Activated CD8-positive, alpha-beta T cell treated with anti-CD3 and anti-CD28 coated beads, Interleukin-2, amount 10 ng/mL, durations not matched to agents 7 days and 5 days (primary cell): ENCODE measurements at places on chromosomes 1 and 21.

DNA sequence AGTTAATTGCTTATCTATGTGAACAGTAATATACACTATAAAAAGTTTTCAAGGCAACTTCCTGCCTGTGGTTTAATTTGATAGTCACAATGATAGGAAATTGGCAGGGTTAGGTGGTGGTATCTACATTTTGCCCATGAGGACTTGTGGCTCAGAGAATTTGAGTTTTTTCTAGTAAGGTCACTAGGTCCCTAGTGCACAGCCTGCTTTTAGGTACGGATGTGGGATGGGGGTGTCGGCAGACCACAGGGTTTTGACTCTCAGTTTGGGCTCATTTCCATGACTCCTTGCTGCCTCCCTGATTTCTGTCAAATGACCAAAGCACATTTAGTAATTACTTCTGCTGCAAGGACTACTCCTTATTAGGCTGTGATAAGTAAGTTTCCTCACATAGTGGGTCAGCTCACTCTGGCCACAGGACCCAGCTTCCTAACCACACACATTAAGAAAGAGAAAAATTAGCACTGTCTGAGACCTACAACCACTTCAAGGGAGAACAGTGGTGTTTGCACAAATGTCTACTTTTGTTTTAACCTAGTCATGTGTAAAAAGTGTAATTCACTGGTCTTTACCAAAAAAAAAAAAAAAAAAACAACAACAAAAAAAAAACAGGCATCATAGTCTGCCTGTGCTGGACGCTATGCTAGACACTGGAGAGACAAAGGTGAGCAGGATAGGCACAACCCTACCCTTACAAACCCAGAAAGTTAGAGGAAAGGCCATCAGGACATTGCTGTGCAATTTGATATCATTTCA is 43.7 kb downstream of the MRPL39 start:
- peak; percentile 75 for DNase-seq

- DNase-seq, result no peak
These were observed 41.4 kb upstream of the CCDC190 start for GRCh38 chr1:162902416-162902815.

GRCh38 chr1:35835398-35835797 is 27.6 kb downstream of the AGO4 start:
- no peak for DNase-seq

GRCh38 chr1:119687434-119688079 is 24.2 kb upstream of the PHGDH start:
- no peak for DNase-seq

- DNase-seq, result no peak
These were observed 221.7 kb downstream of the C1orf94 start for GRCh38 chr1:34398241-34398915.

DNA sequence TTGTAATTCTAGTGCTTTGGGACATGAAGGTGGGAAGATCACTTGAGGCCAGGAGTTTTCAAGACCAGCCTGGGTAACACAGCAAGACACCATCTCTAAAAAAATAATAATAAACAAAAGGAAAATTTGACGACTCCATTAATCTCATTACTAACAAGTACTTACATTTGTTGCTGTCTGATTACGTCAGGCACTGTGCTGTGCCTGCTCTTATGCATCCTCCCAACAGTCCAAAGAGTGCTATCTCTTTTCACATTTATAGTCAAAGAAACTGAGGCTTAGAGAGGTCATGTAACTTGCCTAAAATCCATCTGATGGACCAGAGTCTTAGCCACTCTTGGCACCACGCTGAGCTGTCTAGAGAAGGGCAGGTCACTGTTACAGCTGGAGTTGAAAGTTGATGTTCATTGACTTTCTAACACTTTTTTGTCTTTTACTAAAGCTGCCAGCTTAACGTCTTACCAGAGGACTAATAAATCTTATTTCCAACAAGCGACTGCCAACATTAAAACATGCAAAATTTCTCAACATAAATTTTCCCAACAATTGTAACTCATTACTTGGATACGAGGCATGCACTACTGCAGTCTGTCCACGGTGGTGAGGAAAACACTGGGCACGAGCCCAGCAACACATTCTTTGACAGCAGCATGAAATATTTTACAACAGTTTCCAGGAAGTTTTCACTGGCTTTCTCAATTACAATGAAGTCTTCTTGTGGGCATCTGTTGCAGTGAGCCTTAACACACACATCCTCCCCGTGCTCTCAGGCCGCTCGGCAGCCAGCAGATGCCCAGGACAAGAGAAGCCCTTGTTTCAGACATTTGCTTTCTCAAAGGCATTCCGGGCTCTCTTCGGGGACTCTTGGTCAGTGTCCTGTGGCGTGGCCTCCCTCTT is 262.9 kb upstream of the PROX1 start:
- no peak for DNase-seq
